ENCODE measurements at places on chromosomes 6 and 20.

DNA sequence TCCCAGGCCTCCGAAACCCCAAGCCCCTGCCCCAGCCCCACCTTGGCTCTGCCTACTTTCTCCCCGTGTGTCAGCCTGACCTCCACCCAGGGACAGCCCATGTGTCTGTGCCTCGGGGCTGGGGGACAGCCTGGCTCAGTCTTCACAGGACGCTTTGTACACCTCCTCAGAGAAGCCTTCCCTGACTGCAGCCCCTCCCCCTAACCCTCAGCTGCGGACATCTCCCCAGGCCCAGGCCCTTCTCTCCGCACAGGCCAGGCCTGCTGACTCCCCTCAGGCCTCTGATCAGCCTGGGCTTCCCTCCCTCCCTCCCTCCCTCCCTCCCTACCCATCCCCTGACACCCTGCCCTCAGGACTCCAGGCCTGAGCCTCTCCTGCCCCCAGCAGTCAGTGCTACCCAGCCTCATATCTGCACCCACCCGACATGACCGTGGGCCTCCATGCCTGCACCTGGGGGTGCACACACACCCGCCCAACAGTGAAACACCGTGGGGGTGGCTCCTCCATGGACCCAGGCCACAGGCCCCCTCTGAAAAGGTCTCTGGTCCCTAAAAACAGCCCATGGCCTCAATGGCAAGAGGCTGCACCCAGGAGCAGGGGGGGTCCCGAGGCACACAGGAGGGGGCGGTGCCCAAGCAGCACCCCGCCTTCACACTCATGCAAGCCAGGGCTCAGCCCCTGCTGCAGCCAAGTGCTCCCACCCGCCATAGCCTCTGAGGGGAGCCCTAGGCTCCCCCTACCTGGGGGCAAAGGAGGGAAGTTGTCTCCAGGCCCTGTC, 12.9 kb downstream of the LAMA5 start:
- no peak for DNase-seq

DNA sequence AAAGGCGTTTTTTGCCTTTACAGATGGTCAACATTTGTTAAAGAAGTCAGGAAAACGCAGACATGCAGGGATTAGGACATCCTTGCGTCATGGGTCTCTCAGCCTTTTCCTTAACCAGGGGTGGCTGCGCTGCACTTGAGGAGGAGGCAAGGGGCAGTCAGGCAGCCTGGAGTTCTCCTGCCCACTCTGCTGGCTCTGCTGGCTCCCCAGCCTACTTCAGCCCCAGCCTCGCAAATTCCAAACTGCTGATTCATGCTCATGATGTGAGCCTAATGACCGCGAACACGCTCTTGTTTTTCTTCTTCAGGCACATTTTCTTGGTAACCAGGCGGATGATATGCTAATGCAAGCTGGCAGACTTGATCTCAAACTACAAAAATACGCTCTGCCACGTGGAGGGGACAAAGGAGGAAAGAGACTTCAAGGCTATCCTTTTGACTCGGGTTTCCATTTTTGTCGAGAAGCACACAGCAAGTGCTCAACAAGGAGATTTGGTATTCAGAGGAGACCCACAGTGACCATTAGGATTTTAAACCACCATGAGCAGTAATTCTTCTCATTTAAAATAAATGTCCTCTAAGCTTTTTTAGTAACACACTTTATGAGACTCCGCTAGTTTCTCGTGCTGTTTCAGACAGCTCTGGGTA, 290.3 kb upstream of the STXBP5 start:
- peak; percentile 88 for DNase-seq

DNA sequence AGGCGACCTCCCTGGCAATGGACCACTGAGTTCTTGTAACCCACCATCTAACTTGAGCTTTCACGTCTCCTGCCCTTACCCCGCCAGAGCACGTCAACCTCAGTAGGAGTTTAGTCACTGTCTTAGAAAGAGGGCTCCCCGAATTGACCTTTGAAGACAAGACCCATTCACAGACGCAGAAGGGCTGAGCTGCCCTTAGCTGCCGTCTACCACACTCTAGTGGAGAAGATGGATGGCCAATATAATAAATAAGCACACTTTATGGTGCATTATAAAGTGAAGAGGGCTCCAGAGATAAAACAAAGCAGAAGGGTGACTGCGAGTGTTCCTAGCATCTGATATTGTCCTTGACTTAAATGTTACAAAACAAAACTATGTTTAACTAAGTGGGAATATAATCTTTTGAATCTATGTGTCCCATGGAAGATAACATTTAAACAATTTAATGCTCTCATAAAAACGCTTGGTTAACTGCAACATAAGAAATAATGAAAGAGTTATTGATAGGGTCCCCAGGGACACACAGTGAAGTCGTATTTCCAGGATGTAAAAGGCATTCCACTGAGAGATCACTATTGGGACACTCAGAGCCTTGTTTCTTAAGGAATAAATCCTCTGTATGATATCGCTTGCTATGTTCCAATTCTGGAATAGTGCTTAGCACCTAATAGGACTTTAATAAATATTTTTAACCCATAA, 261.1 kb downstream of the THBS2 start:
- no peak for DNase-seq

DNA sequence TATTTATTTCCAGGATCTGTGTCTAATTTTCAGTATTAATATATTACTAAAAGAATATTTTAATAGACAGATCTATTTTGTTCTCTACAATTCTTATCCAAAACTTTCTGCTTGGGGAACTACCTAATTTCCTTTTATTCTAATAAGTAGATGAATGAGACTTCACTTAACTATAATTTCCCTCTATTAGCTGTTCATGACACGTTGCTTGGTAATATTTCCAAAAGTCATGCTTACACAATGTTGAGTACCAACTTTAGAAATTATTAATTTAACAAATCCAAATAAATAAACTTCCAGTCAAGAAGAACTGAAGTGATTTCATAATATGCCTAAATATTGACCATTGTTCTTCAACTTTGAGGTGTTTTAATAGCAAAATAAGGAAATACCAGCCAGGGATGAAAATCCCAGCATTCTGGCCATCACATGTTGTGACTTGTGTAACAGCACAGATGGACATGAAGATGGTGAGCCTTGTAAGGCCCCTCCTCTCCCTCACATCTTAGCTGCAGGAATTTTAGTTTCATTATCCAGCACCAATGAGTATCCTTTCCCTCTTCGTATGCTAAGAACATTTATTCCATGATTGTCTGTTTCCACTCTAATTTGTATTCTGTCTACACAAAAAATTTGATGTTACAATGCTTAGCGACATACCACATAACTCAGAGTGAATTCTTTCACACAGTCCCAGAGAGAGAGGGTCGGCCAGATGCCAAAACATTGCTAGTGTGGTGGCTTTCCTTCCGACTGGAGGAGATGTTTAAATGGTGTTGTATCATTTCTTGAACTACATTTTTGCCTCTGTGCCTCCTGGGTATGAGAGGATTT, 137.5 kb downstream of the FOXA2 start:
- no peak for DNase-seq

DNA sequence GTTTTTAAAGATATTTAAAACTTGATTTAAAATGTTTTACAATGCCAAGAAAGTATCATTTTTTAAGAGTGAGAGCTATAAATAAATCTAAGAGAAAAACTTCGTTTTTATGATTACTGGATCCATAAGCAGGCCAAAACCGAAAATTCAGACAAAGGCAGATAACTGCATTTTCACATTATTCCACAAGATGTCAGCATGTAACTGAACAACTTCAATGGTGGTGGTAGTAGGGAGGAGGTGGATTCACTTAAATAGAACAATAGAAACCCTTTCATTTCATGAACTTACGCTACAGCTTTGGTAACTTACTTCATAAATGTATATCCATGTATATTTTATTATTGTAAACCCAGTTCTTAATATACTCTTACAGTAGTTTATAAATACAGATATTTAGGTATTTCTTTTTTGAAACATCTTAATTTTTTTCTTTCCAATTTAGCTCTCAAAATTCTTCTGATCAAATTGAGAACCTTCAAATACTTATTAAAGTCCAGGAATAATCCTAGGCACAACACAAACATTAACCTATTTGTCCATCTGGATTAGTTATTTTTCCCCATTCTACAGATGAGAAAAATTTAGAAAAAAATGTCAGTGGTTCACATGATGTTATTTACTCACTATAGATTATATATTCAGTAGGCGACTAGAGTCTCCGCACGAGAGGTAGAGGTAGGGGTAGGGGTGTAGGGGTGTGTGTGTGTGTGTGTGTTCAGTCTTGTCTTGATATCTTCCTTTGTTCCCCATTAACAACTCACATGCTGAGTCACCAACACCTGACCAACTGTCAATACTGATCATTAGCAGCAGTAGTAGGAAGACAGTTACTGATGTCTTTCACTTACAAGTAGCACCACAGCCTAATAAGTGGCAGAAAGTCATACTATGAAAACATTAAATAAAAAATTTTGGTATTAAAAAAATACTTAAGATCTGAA, 111.5 kb downstream of the ARHGAP18 start:
- no peak for DNase-seq

GRCh38 chr20:31868853-31869672, 1.3 kb downstream of the DUSP15 start:
- no peak for DNase-seq

GRCh38 chr20:57027777-57028176, 238.7 kb downstream of the BMP7 start:
- DNase-seq: no peak

DNA sequence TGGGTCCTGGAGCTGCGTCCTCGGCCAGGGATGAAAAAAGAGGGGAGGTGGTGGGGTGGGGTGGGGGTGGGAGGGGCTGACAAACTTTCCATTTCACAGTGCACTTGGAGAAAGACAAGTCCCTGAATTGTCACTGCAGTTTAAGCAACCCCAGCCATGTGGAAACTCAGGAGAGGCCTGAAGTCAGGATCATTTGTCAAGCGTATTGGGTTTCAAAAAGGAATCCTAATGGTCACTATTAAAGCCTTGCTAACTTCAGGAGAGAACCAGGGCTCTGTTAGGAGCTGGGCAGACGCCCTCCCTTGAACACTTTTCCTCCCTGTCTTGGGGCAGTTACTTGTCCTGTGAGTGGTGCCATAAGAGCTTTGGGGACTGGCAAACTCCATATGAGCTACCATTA, 159.9 kb downstream of the FNDC1 start:
- no peak for DNase-seq

- DNase-seq: no peak
Measured at GRCh38 chr20:56362833-56363413, 4.1 kb downstream of the FAM210B start.

GRCh38 chr6:109790131-109790530, 99.0 kb downstream of the FIG4 start:
- no peak for DNase-seq

DNA sequence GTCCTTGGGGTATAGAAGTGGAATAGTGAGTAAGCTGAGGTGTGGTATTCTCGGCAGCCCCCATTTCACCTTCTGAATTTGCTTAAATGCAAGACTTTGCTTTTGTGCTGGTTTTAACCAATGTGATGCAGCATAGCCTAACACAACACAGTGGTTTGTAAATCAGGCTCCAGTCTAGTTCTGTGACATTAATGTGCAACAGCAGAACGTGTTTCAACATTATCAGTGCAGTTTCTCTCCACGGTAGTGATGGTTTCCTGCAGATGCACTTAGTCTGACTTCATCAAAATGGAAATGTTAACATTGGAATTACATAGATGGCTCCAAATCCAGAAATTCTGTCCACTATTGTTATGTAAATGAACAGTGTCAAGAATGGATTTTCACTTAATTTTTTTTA, 139.5 kb downstream of the ZFAND3 start:
- no peak for DNase-seq

Measured in stomach (tissue), 19 donors.